ENCODE measurements at places on chromosomes 3 and 15.

DNA sequence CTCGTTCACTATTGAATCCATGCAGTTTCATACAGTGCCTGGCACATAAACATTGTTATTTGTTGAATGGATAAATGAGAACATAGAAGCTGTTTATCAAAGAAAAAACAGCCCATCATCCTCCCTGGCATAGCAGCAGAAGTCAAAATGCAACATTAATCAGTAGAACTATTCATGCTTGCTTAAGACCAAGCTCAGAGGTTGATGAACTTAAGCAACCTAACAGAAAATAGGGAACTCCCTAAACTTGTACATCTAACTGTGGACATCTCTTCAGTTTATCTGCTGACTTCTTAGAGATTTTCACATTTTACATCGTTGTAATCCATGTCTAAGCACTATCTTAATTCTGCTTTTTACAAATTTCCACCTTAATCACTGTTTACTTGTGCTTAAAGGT, 29.2 kb downstream of the SENP8 start:
- no peak for DNase-seq

DNA sequence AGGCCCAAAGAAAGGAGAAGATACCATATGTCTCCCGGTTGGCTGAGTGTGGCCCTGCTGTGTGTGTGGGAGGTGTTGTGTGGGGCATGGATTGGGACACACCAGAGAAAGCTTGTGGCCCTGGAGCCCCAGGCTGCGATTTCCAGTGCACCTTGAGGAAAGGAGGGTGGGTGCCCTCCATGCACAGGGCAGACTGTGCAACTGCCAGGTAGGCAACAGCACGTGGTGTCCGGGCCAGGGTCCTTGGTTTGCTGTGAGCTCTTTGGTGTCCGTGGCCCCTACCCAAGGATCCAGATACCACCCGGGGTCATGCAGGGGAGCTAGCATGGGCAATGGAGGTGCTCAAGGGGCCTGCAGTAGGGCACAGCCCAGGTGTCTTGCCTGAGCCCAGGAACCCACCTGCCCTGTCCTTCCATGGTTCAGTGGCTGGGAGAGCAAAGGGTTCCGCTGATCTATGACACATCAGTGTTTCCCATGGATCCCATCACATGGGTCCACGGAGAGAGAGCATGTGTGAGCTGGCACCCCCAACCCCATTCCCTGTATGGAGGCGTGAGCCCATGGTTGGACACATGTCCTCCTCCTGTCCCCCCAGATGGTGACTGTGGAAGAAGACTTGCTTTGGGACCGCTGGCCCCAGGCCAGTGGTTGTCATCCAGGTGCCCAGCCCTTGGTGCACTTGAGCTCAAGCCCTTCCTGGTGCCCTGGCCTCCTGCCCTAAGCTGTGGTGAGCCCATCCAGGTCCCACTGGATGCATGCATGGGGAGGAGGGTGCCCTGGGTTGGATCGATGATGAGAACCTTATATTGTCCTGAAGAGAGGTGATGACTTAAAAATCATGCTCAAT, 223.4 kb downstream of the SNRPN start:
- no peak for DNase-seq

DNA sequence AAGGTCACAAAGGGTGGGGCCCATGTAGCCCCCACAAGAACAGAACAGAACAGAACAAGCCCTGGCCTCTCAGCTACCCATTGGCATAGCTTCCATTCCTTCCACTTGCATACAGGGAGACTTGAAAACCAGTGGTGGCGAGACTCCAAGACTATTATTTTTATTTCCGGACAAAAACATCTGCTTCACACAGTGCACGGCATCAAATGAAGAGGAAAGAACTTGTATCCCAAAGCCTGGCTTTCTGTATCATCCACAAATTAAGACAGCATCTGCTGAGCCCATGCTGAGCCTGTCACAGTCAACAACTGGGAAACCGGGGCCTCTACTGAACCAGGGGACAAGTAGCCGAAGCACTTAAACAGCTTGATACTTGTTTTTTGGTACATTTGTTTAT, 56.0 kb downstream of the CLEC3B start:
- no peak for DNase-seq

DNA sequence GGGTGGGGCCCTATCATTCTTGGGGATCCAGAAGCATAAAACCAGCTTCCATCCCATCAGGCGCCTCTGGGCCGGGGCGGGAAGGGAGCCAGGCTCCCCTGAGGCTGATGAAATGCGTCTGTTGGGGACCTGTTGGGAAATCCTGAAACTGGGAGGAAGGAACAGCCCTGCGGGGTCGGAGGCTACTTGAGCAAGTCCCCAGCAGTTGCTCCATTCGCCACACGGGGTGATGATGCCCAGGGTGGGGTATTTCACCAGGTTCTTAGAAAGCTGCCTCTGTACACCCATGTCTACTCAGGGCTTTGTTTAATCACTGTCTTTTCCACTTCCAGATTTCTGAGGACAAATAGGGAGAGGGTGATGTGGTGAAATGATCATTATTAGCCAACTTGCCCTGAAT, 25.4 kb upstream of the TSEN2 start:
- DNase-seq, result no peak

GRCh38 chr15:47603026-47603425, 114.3 kb upstream of the SEMA6D start:
- DNase-seq, result no peak

DNA sequence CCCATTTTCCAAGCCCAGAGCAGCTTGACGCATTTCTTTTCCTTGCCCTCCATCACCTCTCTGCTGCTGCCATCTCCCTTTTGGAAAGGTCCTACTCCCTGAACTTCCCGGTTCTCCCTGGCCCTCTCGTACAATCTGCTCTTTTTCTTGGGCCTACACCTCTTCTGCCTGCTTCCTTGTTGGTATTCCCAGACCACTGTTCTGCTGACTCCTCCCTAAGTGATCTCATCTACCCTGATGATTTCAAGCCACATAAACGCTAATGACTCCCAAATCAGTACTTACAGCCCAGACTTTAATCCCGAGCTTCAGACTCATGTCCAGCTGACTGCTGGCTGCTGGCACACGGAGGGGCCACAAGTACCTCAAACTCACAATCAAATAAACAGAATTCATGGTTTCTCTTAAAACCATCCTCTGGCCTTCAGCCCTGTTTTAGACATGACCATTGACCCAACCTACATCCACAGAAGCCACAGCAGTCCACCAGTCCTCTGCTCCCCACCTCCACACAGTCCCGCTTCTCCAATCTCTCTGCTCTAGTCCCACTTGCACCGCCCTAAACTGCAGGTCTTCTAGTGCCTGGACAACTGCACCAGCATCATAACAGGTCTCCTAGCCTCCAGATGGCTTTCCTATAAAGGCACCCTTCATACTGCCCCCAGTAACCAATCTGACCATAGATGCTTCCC, 57.6 kb downstream of the AAGAB start:
- no peak for DNase-seq

- DNase-seq, result no peak
Measured at GRCh38 chr3:141095546-141095937, 44.4 kb downstream of the SPSB4 start.

GRCh38 chr15:43529141-43529540, 11.7 kb downstream of the MAP1A start:
- DNase-seq, result no peak

GRCh38 chr3:144051211-144051610, 79.6 kb downstream of the DIPK2A start:
- DNase-seq, result no peak

DNA sequence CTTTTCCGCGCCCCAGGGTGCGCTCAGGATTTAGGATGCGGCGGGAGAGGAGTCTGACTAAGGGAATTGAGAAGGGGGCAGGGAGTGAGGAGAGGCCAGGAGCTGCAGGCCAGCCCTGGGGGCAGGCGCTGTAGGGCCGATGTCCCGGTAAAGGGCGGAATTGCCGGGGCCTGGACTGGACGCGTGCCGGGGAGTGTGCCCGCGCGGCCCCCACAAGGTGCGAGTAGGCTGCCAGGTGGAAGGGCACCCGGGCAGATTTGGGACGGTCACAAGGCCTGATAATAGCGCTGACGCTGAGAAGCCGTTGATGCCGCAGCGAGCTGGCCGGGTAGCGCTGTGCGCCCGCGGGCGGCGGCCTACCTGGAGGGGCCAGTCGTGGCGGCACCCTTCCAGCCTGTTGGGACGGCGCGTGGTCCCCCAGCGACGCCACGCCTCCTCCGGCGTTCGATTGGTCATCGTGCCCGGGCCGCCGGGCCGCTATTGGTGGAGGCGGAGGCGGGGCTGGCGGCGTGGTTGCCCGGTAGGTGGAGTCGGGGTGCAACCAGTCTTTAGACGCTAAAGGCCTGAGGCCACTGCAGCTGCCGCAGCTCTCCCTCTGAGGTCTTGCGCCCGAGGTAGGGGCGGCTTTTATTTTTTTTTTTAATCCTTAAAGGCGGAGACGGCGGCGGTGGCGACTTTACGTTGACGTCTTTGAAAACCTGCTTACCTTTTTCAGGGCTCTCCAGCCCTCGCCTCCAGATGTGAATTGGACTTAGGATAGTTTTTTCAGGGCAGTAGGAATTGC, 903 bp downstream of the SLC25A38 start:
- DNase-seq, result no peak

DNA sequence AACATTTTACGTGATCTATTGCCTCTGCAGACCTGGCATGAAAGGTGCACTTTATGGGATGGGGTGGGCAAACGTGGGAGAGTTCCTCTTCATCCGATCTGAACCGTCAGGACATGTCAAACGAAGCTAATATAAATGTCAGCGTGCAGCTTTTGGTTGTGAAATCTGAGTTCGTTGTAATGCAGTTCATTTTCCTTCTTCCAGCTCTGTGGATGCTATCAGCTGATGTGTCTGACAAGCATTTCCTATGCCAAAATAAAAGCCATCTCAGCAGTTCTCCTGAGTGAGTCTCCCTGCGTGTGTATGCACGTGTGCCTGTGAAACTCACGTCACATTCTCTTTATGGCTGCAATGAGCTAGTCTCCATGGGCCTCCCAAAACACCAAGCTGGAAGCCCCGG, 512.3 kb downstream of the MCTP2 start:
- DNase-seq, result no peak

DNA sequence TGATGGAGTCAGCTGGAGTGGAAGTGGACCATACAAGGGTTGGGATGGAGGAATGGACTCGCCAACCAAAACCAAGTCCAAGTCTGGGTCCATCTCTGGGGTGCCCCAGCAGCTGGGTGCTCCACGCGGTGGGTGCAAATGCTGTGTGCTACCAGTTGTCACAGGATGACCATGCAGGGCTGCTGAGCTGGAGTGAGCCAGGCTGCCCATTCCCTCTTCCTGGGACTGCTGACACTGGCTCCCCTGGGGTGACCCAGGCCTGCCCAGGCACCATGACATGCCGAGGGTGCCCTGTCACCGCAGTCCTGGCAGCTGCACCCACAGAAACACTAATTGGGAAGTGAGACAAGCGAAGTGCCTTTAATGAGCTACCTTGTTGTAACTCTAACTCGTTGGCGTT, 140.2 kb downstream of the TPRA1 start:
- DNase-seq, result no peak

DNA sequence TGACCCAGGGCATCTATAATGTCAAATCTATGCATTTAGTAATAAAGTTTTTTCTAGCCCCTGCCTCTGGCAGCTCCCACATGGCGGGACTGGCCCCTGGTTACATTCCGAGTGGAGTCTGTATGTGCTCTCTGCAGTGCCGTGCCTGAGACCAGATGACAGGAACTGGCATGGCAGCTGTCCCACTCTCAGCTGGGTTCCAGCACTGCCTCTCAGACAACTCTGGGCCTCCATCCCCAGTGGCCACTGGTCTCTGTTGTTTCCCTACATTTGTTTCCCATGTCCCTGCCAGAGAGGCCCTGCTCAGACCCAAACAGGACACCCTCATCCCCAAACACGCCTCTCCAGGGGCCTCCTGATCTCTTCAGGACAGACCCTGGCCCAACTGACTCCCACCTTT, 109.3 kb downstream of the OCA2 start:
- DNase-seq, result no peak

All from occipital lobe (tissue), 3 donors.